ENCODE measurements at places on chromosomes 4 and X.

GRCh38 chr4:174358410-174358809 is 74.7 kb downstream of the CEP44 start:
- DNase-seq: no peak

- no peak for DNase-seq
Measured at GRCh38 chr4:10086506-10087120, 30.0 kb downstream of the WDR1 start.

- DNase-seq: no peak
Measured at GRCh38 chrX:5180135-5180741, 1048.4 kb downstream of the NLGN4X start.

DNA sequence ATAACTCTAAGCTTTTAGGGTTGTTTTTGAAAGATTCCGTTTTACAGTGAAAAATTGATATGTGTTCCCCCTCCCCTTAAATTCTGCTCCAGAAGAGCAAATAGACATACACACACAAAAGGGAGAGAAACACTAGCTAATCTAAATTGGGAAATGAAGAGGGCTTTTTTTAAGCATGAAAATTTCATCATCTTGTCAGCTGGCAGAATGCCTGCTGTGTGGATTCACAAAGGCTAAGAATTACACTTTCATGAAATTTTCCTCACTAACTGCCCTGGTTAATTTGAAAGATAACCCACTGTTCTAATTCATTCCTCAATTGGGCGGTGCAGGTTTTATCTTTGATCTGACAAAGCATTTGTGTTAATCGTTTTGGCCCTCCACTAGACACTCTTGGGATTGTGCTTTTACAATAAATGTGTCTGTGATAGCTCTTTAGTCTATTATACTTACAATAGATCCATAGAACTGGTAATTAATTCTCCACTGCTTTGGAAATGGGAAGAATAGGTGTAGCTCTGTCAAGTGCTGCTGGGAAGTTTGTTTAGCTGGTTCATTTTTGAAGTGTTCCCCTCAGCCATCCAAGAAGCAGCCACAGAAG is 152.9 kb downstream of the POLA1 start:
- no peak for DNase-seq

DNA sequence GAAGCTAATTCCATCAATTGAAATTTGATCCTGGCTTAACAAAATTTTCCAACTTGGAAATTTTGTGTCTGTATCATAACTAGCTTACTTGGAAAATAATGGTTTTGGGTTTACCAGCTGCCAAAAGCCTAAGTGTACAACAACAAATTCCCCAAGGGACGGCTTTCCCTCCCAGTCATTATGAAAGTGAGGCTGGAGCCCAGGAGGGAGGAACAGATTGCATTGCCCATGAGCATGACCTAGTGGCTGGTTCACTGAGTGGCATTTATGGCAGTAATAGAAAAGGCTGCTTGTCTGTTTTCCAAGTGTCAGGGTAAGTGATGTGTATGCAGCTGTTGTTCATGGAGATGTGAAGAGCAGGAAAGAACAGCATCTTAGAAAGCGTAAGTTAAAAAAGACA is 70.8 kb upstream of the HHIP start:
- DNase-seq: no peak

DNA sequence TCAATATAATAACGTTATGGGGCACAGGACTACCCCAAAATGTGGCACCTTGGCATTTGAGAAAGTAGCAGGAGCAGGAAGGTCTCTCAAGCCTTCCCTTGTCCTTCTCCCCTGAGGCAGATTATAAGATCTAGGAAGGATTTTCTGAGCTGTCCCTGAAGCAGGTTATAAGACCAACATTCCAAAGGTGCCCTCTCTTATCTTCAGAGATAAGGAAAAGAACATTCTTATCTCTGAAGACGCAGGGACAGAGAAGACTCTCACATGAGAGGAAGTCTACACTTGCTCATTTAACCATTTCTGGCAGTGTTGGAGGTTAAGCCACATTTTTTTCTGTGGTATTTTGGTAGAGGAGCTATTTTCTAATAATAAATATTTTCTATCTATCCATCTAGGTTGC is 437.9 kb upstream of the MAOA start:
- no peak for DNase-seq

- DNase-seq: no peak
Measured at GRCh38 chr4:46329118-46329976, 60.6 kb downstream of the GABRA2 start.

DNA sequence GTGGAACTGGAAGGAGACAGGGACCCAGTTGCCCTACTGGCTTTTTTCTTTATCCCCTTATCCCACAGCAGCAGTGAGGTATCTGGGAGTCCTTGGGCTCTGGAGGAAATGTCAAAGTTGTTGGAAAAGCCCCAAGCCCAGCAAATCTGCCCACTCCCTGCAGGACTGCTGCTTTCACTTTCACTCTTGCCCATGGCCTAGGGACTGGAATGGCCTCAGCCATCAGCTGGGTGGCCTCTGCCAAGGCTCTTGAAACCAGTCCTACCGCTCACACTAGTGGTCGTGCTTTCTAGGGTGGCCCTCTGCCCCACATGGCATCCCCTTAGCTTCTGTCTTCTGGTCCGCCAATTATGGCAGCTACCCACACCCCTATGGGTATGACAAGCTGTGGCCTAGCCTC is 9.7 kb upstream of the RHOXF1 start:
- no peak for DNase-seq

DNA sequence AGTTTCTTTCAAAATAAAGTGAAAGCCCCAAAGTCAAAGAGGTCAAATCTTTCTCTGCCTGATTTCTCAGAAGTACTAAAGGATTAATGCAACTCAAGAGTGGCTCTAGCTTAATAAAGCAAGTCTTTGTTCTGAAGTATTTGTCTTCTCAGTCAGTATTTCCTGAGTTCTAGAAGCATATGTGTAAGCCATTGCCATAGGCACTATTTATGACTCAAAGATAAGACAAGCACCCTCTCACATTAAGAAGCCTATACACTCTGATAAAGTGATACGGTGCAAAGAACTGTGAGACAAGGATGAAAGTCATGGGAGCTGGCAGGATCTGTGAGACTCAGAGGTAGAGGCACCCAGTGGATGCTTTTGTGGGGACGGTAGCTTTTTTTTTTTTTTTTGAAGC is 60.9 kb downstream of the AASDH start:
- no peak for DNase-seq

GRCh38 chr4:52358366-52358765 is 300.7 kb downstream of the USP46 start:
- no peak for DNase-seq

- no peak for DNase-seq
Measured at GRCh38 chr4:47485768-47486167, 693 bp downstream of the ATP10D start.

DNA sequence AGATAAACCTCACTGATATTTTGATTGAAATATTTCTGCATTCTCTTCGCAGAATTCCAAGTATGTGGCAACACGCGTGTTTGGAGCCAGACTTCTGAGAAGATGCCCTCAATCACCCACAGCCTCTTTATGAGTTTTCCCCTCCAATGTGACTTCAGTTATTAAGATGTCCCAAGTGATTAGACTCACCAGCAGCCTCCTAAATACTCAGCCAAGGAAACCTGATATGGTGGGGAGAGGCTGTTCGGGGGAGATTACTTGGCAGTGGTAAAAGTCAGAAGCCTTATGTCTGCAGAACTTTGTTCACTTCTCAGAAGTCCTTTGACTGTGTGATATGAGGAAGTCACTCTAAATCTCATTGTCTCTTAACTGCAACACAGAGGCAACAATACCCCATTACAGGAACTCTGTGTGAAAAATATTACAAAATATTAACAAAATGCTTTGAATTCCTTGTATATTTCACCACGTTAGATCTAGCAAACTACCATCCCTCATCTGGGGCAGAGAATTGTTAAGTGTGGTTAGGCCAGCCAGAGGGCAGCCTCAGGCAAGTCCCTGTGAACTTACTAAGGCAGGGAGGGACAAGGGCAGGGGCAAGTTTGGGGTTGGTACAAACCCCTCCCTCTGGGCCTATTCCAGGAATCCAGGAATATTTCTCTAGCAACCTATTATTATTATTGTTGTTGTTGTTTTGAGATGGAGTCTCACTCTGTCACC is 151.4 kb upstream of the USP9X start:
- no peak for DNase-seq

DNA sequence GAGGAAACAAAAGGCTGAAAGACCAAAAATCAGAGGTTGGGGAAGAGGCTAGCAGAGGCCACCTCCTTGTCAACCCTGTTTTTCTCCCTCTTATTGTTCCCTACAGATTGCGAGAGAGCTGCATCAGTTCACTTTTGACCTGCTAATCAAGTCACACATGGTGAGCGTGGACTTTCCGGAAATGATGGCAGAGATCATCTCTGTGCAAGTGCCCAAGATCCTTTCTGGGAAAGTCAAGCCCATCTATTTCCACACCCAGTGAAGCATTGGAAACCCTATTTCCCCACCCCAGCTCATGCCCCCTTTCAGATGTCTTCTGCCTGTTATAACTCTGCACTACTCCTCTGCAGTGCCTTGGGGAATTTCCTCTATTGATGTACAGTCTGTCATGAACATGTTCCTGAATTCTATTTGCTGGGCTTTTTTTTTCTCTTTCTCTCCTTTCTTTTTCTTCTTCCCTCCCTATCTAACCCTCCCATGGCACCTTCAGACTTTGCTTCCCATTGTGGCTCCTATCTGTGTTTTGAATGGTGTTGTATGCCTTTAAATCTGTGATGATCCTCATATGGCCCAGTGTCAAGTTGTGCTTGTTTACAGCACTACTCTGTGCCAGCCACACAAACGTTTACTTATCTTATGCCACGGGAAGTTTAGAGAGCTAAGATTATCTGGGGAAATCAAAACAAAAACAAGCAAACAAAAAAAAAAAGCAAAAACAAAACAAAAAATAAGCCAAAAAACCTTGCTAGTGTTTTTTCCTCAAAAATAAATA is 179.9 kb downstream of the AR start:
- DNase-seq: no peak

GRCh38 chr4:1821679-1822567 is 28.8 kb downstream of the FGFR3 start:
- no peak for DNase-seq

- no peak for DNase-seq
Measured at GRCh38 chr4:56677711-56678110, 3.4 kb downstream of the HOPX start.

- no peak for DNase-seq
Measured at GRCh38 chrX:120459309-120459708, 9.8 kb downstream of the LAMP2 start.

GRCh38 chr4:90883519-90883918 is 756.3 kb downstream of the CCSER1 start:
- DNase-seq: no peak

DNA sequence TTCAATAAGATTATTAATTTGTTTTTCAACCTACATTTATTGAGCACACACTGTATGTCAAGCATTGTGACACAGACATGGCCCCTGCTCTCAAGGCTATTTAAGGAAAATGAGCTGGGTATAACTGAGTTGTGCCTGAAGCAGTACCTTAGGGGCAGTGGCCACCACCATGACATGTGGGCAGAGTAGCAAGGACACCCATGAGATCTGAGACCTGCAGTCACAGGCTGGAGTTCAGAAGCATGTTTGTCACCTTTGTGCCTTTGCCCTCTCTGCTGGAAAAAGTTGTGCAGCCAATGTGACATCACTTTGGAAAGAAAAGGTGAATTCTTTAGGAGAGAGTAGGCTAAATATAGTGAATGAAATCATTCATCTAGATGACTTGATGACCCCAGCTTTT is 501.3 kb downstream of the BCOR start:
- no peak for DNase-seq

DNA sequence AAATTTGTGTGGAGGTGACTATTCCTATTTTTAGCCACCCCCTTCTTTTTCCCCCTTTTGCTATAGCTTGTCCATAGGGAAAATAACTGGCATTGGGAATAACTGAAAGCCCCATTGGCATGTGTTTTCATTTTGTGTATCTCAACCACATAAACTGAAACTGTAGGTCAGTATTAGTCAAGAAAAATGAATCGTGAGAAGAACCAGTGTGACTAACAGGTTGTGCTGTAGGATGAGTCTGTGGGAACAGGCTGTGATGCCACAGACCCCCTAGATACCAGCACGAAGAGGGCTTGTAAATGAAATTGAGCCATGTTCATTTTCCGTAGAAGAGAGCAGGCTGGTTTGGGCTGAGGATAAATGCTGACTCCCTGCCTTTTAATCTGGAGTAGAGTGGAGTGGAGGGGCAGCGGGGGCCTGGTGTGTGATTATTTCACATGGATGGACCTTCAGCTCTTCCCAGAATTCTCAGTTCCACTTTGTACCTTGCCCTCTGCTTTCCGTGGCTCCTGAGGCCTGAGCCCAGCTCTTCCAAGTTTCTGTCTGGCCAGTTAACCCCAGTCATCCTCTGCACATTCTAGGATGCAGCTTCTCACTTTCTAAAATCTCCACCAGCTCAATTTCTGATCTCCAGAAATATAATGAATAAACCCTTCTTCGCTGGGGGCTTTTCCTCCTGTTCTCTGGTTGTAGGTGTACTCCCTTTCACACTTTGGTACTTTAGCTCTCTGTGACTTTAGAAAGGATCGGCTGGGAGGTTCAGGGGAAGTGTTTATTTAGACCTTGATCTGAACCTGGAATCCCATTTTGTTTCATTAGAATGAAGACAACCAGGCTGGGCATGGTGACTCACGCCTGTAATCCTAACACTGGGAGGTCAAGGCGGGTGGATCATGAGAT is 37.3 kb downstream of the DCUN1D4 start:
- DNase-seq: no peak

DNA sequence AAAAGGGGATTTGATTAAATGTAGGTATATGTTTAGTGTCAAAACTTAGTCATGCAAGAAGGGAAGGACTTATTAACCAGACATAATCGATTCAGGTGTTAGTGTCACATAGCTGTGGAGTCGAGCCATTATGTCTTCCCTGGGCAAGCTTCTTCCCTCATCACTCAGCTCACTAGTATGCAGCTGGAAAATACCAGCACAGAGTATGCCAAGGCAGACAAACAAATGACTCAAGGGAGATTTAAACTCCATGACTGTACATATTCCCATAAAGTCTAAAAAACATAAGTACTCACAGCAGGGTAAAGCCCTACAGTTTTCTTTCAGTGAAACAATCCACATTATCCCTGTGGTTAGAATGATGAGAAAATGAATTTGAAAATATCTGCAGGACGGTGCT is 304.5 kb downstream of the CBLL2 start:
- no peak for DNase-seq

DNA sequence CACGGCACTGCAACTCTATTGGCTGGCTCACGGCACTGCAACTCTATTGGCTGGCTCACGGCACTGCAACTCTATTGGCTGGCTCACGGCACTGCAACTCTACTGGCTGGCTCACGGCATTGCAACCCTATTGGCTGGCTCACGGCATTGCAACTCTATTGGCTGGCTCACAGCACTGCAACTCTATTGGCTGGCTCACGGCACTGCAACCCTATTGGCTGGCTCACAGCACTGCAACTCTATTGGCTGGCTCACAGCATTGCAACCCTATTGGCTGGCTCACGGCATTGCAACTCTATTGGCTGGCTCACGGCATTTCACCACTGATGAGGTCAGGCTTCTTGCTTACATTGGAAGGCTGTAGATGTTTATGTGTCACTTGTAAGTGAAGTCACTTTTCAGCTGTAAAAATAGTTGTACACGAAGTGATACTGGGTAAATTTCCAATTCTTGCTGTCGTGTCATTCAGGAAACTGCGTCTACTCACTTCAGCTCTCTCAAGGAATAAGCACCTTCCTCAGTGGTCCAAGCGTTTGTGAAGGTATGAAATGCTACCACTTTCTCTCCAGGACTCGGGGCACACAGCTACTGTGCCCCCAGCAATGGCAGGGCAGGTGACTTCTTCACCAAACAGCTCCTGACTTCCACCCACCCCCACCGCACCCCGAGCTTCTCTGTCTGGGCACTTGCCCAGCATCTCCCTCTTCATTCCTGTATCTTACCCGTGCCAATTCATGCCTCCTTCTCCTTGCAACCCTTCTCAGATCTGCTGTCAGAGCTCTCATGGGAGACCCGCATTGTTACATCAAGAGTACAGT is 141.3 kb downstream of the AFAP1 start:
- no peak for DNase-seq

Data from CD4-positive, alpha-beta T cell treated with Interleukin-1 beta for 1 hour (primary cell).